ENCODE measurements at places on chromosomes 5 and 9.

DNA sequence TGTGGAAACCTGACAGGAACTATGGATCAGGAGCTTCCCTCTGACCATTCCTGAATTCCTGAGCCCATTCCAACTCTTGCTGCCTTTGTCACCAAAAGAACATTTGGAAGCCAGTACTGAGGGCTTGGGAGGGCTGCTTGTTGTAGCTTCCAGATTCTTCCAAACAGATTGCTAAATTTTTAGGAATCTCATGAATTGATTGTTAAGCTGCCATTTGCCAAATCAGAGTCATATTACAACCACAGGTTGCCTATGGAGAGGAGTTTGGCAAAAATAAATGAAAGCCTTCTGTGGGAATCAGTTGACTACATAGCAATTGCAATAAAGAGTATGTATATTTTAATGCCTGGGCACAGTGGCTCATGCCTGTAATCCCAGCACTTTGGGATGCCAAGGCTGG lies 39.2 kb upstream of the SLC28A3 start:
- H3K4me3 ChIP-seq = no peak overlapping the region
- DNase-seq = no peak
- no peaks in the 10 kb centered on the region for H3K4me1 ChIP-seq

DNA sequence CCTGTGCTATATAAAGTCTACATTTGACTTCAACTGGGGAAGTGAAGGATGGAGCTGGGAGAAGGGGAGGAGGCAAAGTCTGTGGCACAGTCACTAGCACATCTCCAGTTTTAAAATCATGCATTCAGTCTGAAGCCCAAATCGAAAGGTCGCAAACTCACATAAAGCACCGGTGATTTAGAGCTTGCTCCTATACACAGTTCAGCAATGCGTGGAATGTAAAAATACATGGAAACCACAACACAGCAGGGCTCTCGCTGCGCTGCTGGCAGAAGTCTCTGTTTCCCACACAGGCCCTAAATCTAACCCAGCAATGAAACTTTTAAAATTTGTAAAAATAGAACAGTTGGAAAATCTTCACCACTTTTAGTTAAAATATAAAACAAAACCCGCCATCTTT lies 68.2 kb downstream of the EBF1 start:
- no peaks in the 10 kb centered on the region for H3K36me3 ChIP-seq
- H3K27ac ChIP-seq = no peak overlapping the region
- no peak for DNase-seq

GRCh38 chr5:38417658-38418017 lies 138.8 kb downstream of the LIFR start:
- no peaks in the 10 kb centered on the region for H3K27me3 ChIP-seq
- H3K4me1 ChIP-seq = no peaks in the 10 kb centered on the region
- no peak for DNase-seq
- H3K36me3 ChIP-seq = no peaks in the 10 kb centered on the region

DNA sequence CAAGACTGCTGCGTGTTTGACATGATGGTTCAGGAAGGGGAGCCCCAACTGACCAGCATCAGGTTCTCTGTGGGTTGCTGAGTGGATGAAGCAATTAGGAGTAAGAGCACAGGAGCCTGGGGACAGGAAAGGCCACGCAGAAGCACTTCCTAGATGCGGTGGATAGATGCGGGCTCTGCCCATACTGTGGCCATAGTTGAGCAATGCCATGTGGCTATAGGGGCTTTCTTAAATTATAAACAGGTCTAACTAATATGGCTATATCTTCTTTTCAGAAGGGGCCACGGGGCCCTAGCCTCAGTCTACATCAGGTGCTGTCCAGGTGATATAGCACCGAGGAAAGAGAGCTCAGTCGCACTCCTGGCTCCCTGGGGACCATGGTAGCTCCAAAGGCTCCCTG lies 198.6 kb downstream of the GADD45G start:
- H3K4me1 ChIP-seq = no peaks in the 10 kb centered on the region
- no peak for DNase-seq
- no peaks in the 10 kb centered on the region for H3K36me3 ChIP-seq
- H3K27ac ChIP-seq = no peak overlapping the region
- H3K4me3 ChIP-seq = no peak overlapping the region
- H3K27me3 ChIP-seq = no peaks in the 10 kb centered on the region

- H3K36me3 ChIP-seq = no peaks in the 10 kb centered on the region
- no peaks in the 10 kb centered on the region for H3K27me3 ChIP-seq
- H3K4me1 ChIP-seq = no peaks in the 10 kb centered on the region
- H3K4me3 ChIP-seq = no peak overlapping the region
- H3K27ac ChIP-seq = no peak overlapping the region
- no peak for DNase-seq
Measured at GRCh38 chr9:115884846-115885245, 268.7 kb upstream of the PAPPA start.

DNA sequence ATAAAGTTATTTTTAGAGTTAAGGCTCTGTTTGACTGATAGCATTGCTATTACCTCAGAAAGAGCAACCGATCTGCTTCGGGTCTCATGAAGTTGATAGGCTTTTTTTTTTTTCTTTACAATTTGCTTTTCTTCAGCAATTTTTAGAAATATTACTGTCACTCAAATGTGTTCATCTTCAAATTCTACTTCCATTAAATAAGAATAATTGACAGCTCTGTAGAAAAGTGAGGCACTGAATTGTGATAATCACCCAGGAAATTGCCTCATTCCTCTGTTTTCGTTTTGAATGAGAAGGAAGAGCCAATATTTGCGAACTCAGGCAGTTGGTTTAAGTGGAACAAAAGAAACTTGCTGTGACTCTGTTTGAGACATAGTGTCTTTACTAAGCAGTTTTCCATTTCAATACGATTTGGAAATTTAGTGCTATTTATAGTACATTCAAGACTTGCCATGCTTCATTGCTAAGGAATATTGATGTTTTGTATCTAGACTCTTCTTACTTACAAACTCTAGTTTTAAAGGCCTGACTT lies 700.5 kb upstream of the CDH10 start:
- no peaks in the 10 kb centered on the region for H3K4me1 ChIP-seq
- DNase-seq = no peak
- H3K27me3 ChIP-seq = no peaks in the 10 kb centered on the region

- no peaks in the 10 kb centered on the region for H3K4me1 ChIP-seq
- no peak for DNase-seq
- no peaks in the 10 kb centered on the region for H3K27me3 ChIP-seq
Measured at GRCh38 chr9:96777426-96777864, 442 bp downstream of the ZNF510 start.

DNA sequence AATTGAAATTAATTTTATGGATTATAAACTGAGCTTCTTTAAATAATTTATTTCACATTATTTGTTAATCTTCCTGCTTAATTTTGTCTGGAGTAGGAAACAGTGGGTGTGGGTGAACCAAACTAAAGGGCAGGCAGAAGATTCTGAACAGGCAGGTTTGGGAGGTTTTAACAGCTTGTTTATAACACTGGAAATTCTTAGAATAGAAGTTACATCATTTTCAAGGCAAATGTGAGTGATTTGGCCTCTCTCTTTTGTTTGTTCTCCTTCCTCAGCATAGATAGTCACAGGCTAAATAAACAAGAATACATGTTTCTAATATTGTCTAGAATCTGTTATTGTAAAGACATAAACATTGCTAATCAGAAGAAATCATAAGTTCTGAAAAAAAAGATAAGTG lies 970.9 kb upstream of the NUDT12 start:
- no peaks in the 10 kb centered on the region for H3K4me1 ChIP-seq
- no peaks in the 10 kb centered on the region for H3K27me3 ChIP-seq
- no peak for DNase-seq
- H3K4me3 ChIP-seq = no peak overlapping the region
- H3K27ac ChIP-seq = no peak overlapping the region

DNA sequence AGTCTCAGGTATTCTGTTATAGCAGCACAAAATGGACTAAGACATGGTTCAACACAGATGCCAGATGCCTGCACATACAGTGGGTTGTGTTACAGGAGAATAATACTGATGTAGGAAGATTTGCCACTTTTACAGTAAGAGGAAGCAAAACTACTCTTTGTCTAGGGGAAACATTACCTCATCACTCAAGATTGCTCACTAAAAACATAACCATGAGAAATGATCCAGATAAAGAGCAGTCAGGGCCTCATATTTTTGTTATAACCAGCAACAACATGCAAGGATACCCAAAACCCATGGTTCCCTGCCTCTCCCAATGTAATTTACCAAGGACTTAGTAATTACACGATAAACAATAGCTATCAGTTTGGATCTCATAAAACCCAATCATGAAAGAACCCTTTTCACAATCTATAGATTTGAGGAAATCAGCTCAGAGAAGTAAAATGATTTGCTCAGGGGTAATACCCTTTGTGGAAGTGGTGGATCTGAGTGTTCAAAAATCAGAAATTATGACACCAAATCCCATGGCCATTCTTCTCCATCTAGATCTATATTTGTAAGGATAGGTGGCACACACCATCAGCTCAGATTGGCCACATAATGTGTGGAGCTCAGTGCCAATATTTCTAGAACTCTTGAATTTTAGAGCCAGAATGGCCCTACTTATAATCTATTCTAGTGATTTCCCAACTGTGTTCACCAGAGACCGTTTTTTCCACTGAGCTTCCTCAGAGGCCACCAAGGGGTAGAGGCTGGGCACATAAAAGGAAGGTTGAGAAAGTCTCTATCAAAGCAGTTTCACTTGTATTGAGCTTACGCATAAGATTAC lies 27.8 kb downstream of the DPYSL3 start:
- H3K27me3 ChIP-seq = no peaks in the 10 kb centered on the region
- H3K36me3 ChIP-seq = no peaks in the 10 kb centered on the region
- no peak overlapping the region for H3K4me3 ChIP-seq
- H3K27ac ChIP-seq = no peak overlapping the region

GRCh38 chr9:4229252-4229651 lies 70.6 kb downstream of the GLIS3 start:
- no peak overlapping the region for H3K27ac ChIP-seq
- DNase-seq = no peak
- H3K36me3 ChIP-seq = no peaks in the 10 kb centered on the region
- no peaks in the 10 kb centered on the region for H3K27me3 ChIP-seq

DNA sequence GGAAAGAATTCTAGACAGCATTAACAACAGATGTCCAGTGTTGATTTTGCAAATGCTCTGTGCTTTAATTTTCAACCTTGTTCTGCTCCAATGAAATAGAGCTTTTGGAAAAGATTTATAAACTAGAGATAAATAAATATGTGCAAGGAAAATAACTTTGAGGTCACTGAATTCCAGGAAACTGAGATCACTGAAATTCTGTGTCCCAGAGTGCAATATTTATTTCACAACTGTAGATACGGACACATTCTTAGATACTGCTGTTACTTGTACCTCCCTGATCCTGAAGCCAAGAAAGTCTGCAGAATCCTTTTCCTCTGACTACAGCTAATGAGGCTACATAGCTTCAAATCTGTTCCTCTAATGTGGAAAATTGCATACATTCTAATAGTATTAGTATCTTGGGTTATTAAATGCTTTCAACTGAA lies 222.9 kb downstream of the DOCK8 start:
- no peaks in the 10 kb centered on the region for H3K27me3 ChIP-seq
- H3K4me1 ChIP-seq = no peaks in the 10 kb centered on the region
- no peak overlapping the region for H3K27ac ChIP-seq
- no peak for DNase-seq
- no peaks in the 10 kb centered on the region for H3K36me3 ChIP-seq

DNA sequence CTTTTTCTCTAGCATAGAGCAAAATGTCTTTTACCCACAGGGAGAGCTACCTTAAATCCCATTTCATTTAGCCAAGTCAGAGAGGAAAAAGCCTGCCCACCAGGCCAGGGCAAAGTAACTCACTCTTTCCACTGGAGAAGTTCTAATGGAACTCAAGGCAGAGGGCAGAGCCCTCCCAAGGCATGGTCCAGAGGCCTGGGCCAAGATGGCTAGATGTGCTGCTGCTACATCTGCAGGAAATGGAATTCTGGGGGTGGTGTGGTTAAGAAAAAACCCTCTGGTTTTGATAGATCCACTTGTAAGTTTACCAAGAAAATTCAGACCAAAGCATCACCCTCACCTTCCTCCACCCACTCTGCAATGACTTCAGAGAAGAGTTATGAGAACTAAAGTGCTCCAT lies 37.3 kb downstream of the CSF2 start:
- no peaks in the 10 kb centered on the region for H3K36me3 ChIP-seq
- H3K4me3 ChIP-seq = no peak overlapping the region
- H3K27me3 ChIP-seq = no peaks in the 10 kb centered on the region
- H3K4me1 ChIP-seq = peaks cover 16% of the 10 kb centered on the region
- DNase-seq = no peak

Data from MM.1S (cell line).